ENCODE measurements at places on chromosomes 1 and 21. TPM values are rescaled to one million over a fixed set of nuclear protein-coding genes. Genes with fewer than 3 reads are reported as not detected.

DNA sequence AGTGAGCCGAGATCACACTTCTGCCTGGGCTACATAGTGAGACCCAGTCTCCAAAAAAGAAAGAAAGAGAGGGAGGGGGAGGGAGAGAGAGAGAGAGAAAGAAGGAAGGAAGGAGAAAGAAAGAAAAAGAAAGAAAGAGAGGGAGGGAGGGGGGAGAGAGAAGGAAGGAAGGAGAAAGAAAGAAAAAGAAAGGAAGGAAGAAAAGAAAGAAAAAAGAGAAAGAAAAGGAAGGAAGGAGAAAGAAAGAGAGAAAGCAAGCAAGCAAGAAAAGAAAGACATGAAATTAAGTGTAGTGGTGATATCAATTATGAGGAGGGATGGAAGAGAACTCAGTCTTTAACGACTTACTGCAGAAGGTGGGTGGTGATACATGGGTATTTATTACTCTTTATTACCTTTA, 38.5 kb downstream of the CA6 start:
- no peaks in the 10 kb centered on the region for H3K27me3 ChIP-seq
- H3K27ac ChIP-seq, result no peak overlapping the region
- H3K36me3 ChIP-seq, result no peaks in the 10 kb centered on the region
- no peak overlapping the region for H3K4me3 ChIP-seq
- H3K4me1 ChIP-seq, result no peaks in the 10 kb centered on the region

GRCh38 chr1:29970747-29971325, 734.5 kb downstream of the PTPRU start:
- peaks cover 2% of the 10 kb centered on the region for H3K27me3 ChIP-seq
- no peak overlapping the region for H3K4me3 ChIP-seq
- H3K27ac ChIP-seq, result no peak overlapping the region
- peaks cover 3% of the 10 kb centered on the region for H3K36me3 ChIP-seq

DNA sequence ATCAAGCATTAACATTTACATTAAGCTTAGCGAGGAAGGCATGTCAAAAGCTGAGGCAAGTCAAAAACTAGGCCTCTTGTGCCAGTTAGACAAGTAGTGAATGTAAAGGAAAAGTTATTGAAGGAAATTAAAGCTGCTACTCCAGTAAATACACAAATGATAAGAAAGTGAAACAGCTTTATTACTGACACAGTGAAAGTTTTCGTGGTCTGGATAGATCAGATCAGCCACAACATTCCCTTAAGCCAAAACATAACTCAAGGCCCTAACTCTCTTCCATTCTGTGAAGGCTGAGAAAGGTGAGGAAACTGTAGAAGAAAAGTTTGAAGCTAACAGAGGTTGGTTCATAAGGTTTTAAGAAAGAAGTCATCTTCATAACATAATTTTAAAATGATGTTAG, 131.9 kb downstream of the VAV3 start:
- no peak overlapping the region for H3K27ac ChIP-seq
- no peaks in the 10 kb centered on the region for H3K27me3 ChIP-seq
- H3K36me3 ChIP-seq, result peaks cover 4% of the 10 kb centered on the region
- no peak for DNase-seq
- no peaks in the 10 kb centered on the region for H3K4me1 ChIP-seq

GRCh38 chr1:32695098-32695904, 7.3 kb downstream of the SYNC start:
- no peak overlapping the region for H3K27ac ChIP-seq
- no peaks in the 10 kb centered on the region for H3K36me3 ChIP-seq
- DNase-seq, result no peak

DNA sequence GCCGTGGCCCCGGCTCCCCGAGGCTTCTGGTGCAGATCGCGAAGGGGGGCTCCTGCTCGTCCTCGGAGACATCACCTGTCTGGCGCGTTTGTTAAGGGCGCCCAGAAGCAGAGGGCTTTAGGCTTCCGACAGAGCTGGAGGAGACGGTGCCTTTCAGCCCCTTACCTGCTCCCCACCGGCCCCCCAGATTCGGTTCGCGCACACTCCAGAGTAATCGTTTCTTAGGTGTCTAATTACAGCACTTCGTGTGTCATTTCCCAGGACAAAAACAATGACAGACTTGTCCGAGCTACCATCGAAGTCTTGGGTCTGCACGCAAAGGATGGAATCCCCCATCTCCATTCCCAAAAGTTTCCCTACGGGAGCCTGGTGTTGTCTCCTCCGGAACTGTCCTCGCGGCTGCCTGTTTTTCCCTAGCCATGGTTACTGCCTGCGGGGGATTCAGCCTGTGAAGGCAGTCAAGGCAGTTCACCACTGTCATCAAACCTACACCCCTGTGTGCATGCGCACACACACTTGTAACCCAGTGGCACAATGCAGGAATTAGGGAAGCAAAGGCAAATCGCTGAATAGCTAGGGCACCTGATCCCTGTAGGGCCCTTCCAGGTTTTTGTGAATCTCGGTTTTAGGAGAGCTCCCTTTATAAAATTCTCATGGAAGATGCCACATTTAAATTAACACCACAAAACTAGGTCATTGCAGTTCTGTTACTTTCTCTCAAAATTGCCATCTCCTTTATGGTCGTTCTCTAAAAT, 738 bp upstream of the CDC42BPA start:
- H3K4me1 ChIP-seq, result peaks cover 3% of the 10 kb centered on the region
- DNase-seq, result peak; percentile 79
- H3K36me3 ChIP-seq, result peaks cover 2% of the 10 kb centered on the region
- no peaks in the 10 kb centered on the region for H3K27me3 ChIP-seq
- peak overlapping the region; percentile 21 for H3K27ac ChIP-seq
- peak overlapping the region; percentile 92 for H3K4me3 ChIP-seq

DNA sequence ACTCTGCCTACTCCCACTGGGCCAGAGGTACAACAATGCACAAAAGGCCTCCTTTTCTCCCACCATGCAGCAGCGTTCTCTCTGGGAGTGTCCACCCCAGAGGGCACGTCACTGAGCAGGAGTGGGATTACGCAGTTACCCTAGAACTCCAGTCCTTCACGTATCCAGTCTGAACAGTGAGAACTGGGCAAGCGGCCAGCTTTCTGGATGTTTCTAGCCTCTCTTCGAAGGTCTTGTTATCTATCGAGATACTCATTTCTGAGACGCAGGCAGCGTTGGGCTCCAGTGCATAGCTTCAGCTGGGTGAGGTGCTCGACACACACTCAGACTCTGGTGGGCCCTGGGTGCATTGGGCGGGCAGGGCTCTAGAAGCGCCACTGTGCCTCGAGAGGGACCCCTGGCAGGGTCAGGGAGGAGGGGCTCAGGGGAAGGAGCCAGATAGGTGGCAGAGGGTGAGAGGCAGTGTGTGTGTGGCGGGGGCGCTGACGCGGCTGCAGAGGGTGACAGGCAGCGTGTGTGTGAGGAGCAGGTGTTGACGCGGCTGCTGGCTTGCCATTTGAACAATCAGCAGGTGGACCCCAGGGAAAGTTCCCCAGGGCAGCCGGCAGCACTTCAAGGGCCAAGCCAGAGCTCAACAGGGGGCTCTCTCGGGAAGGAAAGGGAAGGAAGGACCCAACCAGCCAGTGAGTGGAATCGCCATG, 27.9 kb downstream of the PRDM15 start:
- H3K27me3 ChIP-seq, result no peaks in the 10 kb centered on the region
- H3K4me1 ChIP-seq, result no peaks in the 10 kb centered on the region
- no peak overlapping the region for H3K27ac ChIP-seq
- DNase-seq, result no peak
- no peak overlapping the region for H3K4me3 ChIP-seq

DNA sequence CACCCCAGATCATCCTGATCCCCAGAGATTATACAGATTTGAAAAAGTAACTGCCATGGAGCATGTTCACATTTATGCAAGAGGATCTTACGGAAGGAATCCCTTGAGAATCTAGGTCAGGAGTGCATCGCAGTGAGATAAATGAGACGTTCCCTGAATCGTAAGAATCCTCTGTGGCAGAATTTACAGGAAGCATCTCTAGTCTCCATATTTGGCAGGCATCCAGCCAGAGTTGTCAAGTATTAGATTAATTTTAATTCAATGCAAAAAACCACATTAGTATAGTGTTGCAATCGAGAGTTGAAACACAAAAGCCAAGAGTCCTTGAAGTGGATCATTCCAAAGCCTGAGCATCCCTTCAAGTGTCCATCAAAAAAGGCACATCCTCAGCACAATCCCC, 100.8 kb downstream of the RRAGC start:
- no peaks in the 10 kb centered on the region for H3K27me3 ChIP-seq
- H3K4me1 ChIP-seq, result no peaks in the 10 kb centered on the region
- no peak overlapping the region for H3K27ac ChIP-seq
- H3K36me3 ChIP-seq, result no peaks in the 10 kb centered on the region

GRCh38 chr1:53505401-53505800, 46.2 kb downstream of the DMRTB1 start:
- no peak for DNase-seq
- H3K4me3 ChIP-seq, result no peak overlapping the region
- no peaks in the 10 kb centered on the region for H3K27me3 ChIP-seq
- H3K4me1 ChIP-seq, result peaks cover 3% of the 10 kb centered on the region
- no peaks in the 10 kb centered on the region for H3K36me3 ChIP-seq

GRCh38 chr1:150256554-150257341, 826 bp upstream of the CA14 start:
- peak; percentile 61 for DNase-seq
- H3K27me3 ChIP-seq, result no peaks in the 10 kb centered on the region
- peak overlapping the region; percentile 93 for H3K4me3 ChIP-seq

- no peak overlapping the region for H3K27ac ChIP-seq
- H3K27me3 ChIP-seq, result no peaks in the 10 kb centered on the region
- H3K4me1 ChIP-seq, result peaks cover 20% of the 10 kb centered on the region
- H3K4me3 ChIP-seq, result no peak overlapping the region
These were observed 5.8 kb downstream of the INKA2 start for GRCh38 chr1:111733183-111733991.

Gene TFAP2E
- 0.70 TPM for total RNA-seq

DNA sequence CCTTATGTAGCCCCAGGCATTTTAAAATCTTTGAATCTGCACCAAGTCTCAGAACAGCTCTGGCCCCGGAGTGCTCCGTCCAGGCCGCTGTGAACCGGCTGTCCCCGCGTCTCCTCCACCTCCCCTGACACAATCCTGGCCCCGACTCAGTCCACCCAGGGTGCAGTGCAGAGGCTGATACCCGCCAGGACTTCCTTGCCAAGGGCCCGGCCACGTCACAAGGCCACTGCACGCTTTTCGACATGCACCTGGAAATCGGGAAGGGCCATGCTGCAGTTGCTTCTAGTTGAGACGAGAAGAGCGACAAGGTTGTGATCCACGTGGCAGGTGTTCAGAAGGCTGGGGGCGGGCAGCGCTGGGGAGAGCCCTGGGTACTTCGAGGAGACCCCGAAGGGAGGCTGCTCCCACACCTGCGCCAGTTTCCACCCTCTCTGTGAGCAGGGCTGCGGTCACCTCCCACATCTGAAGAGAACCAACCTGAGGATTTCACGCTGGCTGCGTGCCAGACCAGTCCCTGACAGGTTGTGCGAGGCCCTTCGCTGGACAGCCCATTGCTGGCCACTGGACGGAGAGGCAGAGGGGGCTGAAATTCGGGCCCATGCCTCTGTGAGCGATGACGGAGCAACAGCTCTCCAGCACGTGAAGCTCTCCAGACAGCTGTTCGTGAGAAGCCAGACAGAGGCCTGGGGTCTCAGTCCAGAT, 6.7 kb downstream of the VWA1 start:
- no peaks in the 10 kb centered on the region for H3K4me1 ChIP-seq
- H3K27me3 ChIP-seq, result no peaks in the 10 kb centered on the region
- H3K4me3 ChIP-seq, result no peak overlapping the region
- no peak for DNase-seq
- no peak overlapping the region for H3K27ac ChIP-seq
- H3K36me3 ChIP-seq, result no peaks in the 10 kb centered on the region

Gene LRRC53
- total RNA-seq, result not detected

Gene KRTAP12-1
- not detected for total RNA-seq

Gene TCHH
- total RNA-seq, result not detected

GRCh38 chr1:30817077-30817438, 59.5 kb upstream of the LAPTM5 start:
- no peaks in the 10 kb centered on the region for H3K27me3 ChIP-seq
- H3K36me3 ChIP-seq, result no peaks in the 10 kb centered on the region
- DNase-seq, result no peak
- H3K27ac ChIP-seq, result no peak overlapping the region
- H3K4me1 ChIP-seq, result peaks cover 10% of the 10 kb centered on the region

GRCh38 chr1:197776351-197777105, 1.2 kb upstream of the DENND1B start:
- no peaks in the 10 kb centered on the region for H3K27me3 ChIP-seq
- no peaks in the 10 kb centered on the region for H3K4me1 ChIP-seq
- DNase-seq, result no peak
- H3K4me3 ChIP-seq, result no peak overlapping the region
- H3K36me3 ChIP-seq, result no peaks in the 10 kb centered on the region

- no peaks in the 10 kb centered on the region for H3K27me3 ChIP-seq
- no peak for DNase-seq
- H3K36me3 ChIP-seq, result peaks cover under 1% of the 10 kb centered on the region
- no peaks in the 10 kb centered on the region for H3K4me1 ChIP-seq
- no peak overlapping the region for H3K4me3 ChIP-seq
- no peak overlapping the region for H3K27ac ChIP-seq
These were observed 50.2 kb upstream of the SCCPDH start for GRCh38 chr1:246674049-246674448.

DNA sequence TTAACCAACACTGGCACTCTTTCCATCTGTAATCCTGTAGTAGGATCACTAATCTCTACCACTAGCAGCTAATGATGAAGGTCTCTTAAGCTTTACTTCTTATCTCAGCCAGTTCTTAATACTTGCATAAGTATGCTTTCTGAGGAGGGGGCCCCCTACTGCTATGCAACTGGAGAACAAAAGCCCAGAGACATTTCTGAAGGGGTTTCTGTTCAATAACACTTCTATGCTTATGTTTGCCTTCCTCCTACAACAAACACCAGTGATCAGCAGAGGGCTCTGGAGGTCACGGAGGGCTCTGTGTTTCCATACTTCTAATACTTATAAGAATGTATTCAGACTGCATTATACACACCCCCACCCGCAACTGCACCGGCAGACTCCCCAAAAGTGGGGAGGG, 215.8 kb downstream of the BARHL2 start:
- H3K27me3 ChIP-seq, result no peaks in the 10 kb centered on the region
- H3K27ac ChIP-seq, result no peak overlapping the region
- DNase-seq, result no peak
- no peak overlapping the region for H3K4me3 ChIP-seq

DNA sequence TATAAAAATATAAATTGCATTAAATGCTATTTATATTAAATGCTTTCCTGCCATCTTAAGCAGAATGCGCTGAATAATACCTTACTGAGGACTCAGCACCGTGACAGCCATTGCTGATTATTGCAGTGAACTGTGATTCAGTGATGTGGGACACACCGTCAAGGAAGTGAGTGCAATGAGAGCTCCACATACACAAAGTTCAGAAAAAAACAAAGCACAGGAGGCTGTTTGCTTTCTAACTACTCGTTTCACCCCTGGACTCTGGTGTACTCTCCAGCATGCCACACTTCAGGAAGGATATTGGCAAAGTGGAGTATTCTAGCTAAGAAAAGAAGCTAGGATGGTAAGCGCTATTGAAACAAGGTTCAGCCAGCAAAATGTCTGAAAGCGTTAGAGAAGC, 57.4 kb upstream of the CXADR start:
- no peaks in the 10 kb centered on the region for H3K36me3 ChIP-seq
- H3K4me1 ChIP-seq, result no peaks in the 10 kb centered on the region
- no peaks in the 10 kb centered on the region for H3K27me3 ChIP-seq
- peak overlapping the region; percentile 84 for H3K4me3 ChIP-seq
- no peak for DNase-seq

Gene HTR6
- total RNA-seq, result 0.29 TPM

Gene CFAP141
- total RNA-seq, result not detected

- no peaks in the 10 kb centered on the region for H3K4me1 ChIP-seq
- H3K27me3 ChIP-seq, result no peaks in the 10 kb centered on the region
- no peak overlapping the region for H3K27ac ChIP-seq
These were observed 123.6 kb upstream of the JUN start for GRCh38 chr1:58907398-58907797.

Gene NDUFS5
- total RNA-seq, result 376 TPM

- H3K4me1 ChIP-seq, result no peaks in the 10 kb centered on the region
- DNase-seq, result no peak
- no peak overlapping the region for H3K27ac ChIP-seq
- H3K36me3 ChIP-seq, result no peaks in the 10 kb centered on the region
These were observed 5.9 kb upstream of the HES5 start for GRCh38 chr1:2535981-2536380.

All from H9 (cell line).